A549 treated with CpdA at 1 μM for 4 hours (cell line): ENCODE measurements at places on chromosomes 4 and X. TPM values are rescaled to one million over a fixed set of nuclear protein-coding genes. Genes with fewer than 3 reads are reported as not detected.

The NLGN3 gene
- total RNA-seq = 0.86 to 1.4 TPM (median 1.0 TPM) in 5 replicates

The AWAT2 gene
- total RNA-seq = not detected in 5 replicates

The ADAM29 gene
- not detected in 5 replicates for total RNA-seq

The LRCH2 gene
- total RNA-seq = 0.04 to 0.05 TPM in 2 of 5 replicates, not detected in the others

The ZNF732 gene
- total RNA-seq = not detected in 5 replicates

The RTL3 gene
- 0.02 TPM in 1 of 5 replicates, not detected in the others for total RNA-seq

The GUF1 gene
- 8.4 to 10.7 TPM (median 8.6 TPM) in 5 replicates for total RNA-seq

The RBM46 gene
- total RNA-seq = not detected in 5 replicates

The FREM3 gene
- total RNA-seq = not detected in 5 replicates

The UVSSA gene
- total RNA-seq = 4.4 to 6.3 TPM (median 5.0 TPM) in 5 replicates

The PASD1 gene
- total RNA-seq = not detected in 5 replicates

The SOWAHB gene
- total RNA-seq = 0.06 TPM in 1 of 5 replicates, not detected in the others

The PRDM8 gene
- 0.22 to 0.60 TPM (median 0.33 TPM) in 5 replicates for total RNA-seq

The PDHA1 gene
- 221 to 298 TPM (median 277 TPM) in 5 replicates for total RNA-seq

The MAGEA12 gene
- total RNA-seq = 0.08 to 0.19 TPM (median 0.16 TPM) in 5 replicates
